ENCODE measurements at places on chromosomes 7 and 10.

DNA sequence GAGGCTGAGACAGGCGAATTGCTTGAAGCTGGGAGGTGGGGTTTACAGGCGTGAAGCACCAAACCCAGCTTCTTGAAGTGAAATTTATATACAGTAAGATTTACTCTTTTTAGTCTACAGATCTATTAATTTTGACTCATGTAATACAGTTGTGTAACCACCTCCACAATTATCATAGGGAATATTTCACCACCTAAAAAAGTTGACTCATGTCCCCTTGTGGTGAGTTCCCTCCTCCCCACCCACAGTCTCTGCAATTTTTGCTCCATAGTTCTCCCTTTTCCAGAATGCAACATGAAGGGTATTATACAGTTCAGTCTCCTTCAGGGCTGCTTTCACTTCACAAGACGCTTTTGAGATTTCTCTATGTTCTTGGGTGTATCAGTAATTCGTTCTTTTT, 156.8 kb downstream of the FAM107B start:
- DNase-seq = no peak

DNA sequence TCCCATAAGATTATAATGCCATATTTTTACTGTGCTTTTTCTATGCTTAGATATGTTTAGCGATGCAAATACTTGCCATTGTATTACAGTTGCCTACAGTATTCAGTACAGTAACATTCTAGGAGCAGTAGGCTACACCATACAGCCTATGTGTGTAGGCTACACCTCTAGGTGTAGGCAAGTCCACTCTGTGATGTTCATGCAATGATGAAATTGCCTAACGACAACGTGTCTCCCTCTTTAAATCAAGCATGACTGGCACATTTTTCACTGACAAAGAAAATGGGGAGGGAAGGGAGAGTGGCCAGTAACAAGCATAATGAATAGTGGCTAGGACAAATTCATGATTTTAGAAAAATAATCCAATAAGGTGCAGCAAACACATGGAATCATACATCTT, 1.7 kb downstream of the NCAPG2 start:
- no peak for DNase-seq

- no peak for DNase-seq
Measured at GRCh38 chr10:1454428-1454827, 282.9 kb downstream of the ADARB2 start.

- DNase-seq = no peak
Measured at GRCh38 chr10:124114696-124115095, 21.3 kb upstream of the CHST15 start.

- DNase-seq = no peak
Measured at GRCh38 chr7:107291434-107291833, 122.6 kb downstream of the HBP1 start.

DNA sequence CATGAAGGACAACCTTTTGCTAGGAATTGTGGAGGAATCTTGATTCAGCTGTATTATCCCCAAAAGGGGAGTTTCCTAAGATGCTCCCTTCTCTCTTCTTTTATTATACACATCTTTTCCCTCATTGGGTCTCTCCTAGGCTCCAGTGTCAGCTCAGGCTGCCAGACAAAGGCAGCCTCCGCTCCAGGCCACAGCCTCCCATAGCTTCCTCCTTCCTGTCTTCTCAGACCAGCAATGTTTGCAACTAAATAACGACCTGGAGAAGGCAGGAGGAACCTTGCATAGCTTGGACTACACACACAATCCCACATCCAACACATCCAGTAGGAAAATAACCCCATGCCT, 12.3 kb downstream of the SFXN3 start:
- no peak for DNase-seq

- DNase-seq = no peak
Measured at GRCh38 chr7:143426479-143427142, 16.6 kb upstream of the TAS2R60 start.

DNA sequence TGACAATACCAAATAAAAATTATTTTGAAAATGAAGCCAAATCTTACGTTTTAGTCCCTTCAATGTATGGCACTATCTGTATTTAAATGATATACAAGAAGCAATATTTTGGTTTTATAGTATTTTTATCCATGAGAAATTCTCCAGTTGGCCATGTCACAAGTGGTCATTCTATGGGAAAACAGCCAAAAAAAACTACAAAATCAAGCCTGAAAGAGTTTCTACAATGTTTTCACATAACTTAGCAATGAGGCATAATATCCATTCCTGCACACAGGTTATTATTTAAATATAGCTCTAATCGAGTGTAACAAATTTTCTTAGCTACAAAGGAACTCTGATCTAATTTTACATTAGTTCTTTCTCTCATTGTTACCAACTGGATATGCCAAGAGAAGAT, 5.4 kb downstream of the RAB11FIP2 start:
- DNase-seq = no peak

GRCh38 chr10:65898055-65898454, 1027.8 kb upstream of the LRRTM3 start:
- DNase-seq = no peak

GRCh38 chr10:99170116-99170675, 65.5 kb downstream of the HPSE2 start:
- no peak for DNase-seq

- no peak for DNase-seq
Measured at GRCh38 chr7:8192897-8193296, 69.1 kb downstream of the ICA1 start.

DNA sequence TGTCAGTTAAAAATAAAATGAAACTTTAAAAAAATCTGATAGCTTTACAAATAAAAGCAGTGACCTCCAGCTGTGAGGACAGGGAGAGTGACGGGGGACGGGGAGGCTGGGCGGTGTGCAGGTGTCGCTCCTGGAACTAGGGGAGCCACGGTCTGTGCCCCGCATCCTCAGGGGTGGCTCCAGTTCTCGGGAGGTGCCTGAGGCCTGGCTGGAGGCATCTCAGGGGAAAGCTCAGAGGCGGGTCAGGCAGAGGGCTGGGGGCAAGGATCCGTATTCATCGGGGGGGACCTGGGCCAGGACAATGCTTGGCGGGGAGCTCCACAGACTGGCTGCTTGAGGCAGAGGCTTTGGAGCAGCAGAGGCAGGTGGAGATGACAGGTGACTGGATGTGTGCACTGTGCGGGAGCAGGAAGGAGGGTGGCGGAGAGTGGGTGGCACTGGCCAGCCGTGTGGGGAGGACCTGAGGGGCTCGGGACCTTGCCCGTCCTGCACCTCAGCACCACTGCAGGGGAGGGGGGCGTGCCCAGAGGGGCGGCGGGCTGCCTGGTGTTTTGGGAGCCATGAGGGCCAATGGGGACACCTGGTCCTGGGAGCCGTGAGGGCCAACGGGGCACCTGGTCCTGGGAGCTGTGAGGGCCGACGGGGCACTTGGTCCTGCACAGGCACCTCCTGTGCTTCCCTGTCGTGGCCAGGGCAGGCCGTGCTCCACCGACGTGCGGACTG, 13.2 kb downstream of the PWWP2B start:
- no peak for DNase-seq

DNA sequence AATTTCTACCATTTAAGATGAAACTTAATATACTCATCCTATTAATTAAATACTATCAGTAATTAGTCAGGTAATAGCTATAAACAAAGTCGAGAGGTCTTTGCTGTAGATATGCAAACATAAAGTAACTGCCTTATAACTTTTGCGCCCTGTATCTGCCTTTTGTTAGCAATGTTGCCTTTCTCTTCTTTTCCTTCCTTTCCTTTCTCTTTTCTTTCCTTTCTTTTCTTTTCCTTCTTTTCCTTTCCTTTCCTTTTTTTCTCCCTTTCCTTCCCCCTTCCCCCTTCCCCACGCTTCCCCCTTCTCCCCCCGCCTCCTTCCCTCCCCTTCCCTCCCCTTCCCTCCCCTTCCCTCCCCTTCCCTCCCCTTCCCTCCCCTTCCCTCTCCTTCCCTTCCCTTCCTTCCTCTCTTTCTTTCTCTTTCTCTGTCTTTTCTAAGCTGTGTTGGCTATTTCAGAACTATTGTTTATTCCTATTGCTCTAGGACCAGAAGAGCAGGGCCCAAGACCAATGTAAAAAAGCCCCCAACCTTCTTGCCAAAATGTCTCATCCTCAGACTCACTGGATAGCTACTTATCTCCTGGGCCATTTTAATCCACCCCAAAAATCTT, 65.3 kb upstream of the DKK1 start:
- no peak for DNase-seq

- DNase-seq = no peak
Measured at GRCh38 chr10:119703903-119704508, 21.8 kb upstream of the INPP5F start.

- DNase-seq = no peak
Measured at GRCh38 chr10:63922468-63923284, 401.5 kb downstream of the REEP3 start.

- DNase-seq = no peak
Measured at GRCh38 chr10:129849452-129849750, 114.7 kb downstream of the EBF3 start.

GRCh38 chr7:50355817-50356178, 51.3 kb downstream of the IKZF1 start:
- DNase-seq = no peak

- DNase-seq = no peak
Measured at GRCh38 chr10:2334575-2334974, 597.2 kb upstream of the ADARB2 start.

- DNase-seq = no peak
Measured at GRCh38 chr10:11975795-11976194, 66.8 kb downstream of the UPF2 start.

DNA sequence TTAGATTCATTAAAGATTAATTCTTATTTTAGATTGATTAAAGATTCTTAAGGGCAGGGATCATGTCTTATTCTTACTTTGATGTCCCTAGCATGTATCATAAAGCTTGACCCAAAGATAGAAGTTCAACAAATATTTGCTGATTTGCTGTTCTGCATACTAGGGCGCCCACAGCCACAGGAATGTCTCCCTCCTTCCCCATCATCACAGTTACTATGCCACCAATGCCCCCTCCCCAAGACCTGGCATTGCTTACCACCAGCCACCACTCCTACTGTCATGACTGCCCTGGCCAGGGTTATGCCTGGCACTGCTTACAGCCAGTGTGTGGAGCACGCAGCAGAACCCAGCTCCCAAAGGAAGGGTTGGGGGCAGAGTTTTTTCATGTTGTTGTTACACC, 86.7 kb upstream of the AGK start:
- no peak for DNase-seq

DNA sequence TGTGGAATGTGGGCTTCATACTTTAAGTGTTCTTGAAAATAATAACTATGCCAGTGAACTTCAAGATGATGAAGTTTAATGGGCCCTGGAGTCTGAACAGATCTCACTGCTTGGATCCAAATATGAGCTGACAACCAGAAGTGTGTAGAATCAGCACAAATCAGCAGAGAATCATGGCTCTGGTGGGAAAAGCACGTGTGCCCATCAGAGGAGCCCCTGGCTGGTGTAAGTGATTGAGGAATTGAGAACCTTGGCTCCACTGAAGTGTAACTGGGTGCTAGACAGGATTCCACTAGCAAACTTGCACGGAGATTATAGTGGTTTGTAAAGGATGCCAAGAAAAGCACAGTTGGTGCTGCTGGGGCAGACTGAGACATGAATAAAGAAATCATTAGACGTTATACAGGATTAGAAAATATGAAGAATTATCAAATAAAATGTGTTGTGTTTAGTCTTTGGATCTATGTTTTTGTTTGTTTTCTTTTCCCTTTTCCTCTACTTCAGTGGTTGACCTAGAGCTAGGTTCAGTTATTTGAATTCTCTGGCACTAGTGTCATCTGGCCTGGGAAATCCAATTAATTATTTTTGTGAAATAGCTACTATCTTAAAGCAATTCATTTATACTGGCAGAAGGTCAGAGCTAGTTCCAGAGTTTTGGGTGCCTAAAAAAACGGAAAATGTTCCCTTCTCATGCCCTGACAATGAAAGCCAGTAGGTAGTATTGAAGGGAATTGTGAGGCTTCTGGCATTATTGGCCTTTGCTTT, 175.7 kb upstream of the MEOX2 start:
- DNase-seq = no peak

GRCh38 chr10:128566361-128566968, 440.2 kb upstream of the MKI67 start:
- no peak for DNase-seq

GRCh38 chr10:76491216-76491615, 1059.8 kb downstream of the LRMDA start:
- no peak for DNase-seq

DNA sequence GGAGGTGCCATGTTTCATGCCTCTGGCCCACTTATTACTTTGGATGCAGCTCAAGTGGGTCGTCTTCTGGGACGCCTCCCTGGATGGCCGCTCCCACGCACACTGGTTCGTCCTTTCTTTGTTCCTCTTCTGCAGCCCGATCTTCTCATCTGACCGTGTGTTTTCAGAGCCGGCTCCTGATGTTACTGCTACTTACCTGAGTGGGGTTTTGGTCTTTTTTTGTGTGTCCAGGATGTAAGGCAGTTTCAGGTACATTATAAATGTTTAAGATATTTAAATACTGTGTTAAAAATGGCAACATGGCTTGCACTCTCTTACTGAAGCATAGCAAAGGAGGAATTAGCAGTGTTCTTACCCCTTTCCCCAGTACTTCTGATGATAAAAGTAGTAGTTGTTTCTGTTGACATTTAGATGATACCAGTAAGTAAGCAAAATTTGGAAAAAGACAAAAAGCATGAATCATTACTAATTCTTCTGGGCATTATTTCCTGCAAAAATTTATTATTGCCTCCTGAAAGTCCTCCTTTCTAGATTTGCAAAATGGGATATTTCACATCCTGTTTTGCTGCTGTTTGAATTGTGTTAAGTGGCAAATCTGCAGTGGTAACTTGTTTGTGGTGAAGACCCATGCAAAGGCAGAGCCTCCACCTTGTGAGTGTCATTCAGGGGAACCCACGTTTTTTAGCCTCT, 59.4 kb downstream of the SHH start:
- DNase-seq = no peak

GRCh38 chr7:12764458-12764891, 77.0 kb downstream of the ARL4A start:
- no peak for DNase-seq

GRCh38 chr10:29923416-29923965, 135.9 kb downstream of the JCAD start:
- DNase-seq = no peak

DNA sequence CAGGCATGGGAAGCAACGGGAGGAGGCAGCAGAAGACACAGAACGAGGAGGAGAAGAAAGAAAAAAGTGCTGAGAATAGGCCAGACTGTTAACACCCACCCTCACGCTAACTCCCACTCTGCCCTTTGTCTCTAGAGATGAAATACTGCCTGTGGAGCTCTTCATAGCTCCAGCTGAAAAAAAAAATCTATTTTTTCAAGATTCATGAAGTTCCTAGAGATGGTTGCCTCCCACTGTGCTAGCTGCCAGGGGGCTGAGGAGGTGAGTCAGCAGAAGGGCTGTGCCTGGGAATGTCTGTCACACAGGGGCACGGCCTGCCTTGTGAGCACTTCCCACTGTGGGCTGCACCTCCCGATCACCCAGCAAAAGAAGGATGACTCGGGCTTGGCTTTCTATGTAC, 144.5 kb downstream of the RNF216 start:
- peak; percentile 28 for DNase-seq

- no peak for DNase-seq
Measured at GRCh38 chr10:61000769-61001730, 57.1 kb upstream of the RHOBTB1 start.

GRCh38 chr10:61465901-61466632, 12.9 kb upstream of the TMEM26 start:
- DNase-seq = no peak

Data from C1 segment of cervical spinal cord (tissue), 14 donors.